Panc1 (cell line): ENCODE measurements at places on chromosomes 7 and 10. TPM values are rescaled to one million over a fixed set of nuclear protein-coding genes. Genes with fewer than 3 reads are reported as not detected.

GRCh38 chr10:96643920-96644319 is 57.1 kb upstream of the TM9SF3 start:
- H3K36me3 ChIP-seq = no peaks in the 10 kb centered on the region
- no peak overlapping the region for H3K4me3 ChIP-seq
- H3K4me1 ChIP-seq = no peaks in the 10 kb centered on the region
- DNase-seq = no peak

GRCh38 chr10:132506711-132507408 is 30.7 kb upstream of the INPP5A start:
- H3K4me1 ChIP-seq = no peaks in the 10 kb centered on the region
- no peak overlapping the region for H3K27ac ChIP-seq
- H3K4me3 ChIP-seq = no peak overlapping the region
- H3K27me3 ChIP-seq = no peaks in the 10 kb centered on the region

DNA sequence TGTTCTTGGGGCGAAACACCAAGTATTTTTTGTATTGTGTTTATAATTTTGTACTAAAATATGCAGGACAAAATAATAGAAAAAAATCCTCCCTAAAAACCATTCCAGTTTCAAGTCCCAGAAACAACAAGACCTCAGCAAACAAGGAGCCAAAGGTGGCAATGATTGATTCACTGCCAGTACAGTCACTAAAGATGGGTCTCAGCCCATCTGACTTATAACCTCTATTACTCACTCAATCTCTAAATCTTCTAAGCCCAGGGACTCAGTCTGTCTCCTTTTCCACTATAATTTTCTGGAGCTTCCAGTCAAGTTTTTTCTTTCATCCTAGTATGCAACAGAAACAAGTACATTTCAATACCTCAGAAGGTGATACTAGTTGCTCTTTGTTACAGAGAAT is 33.3 kb downstream of the SNX13 start:
- no peak for DNase-seq
- H3K4me1 ChIP-seq = no peaks in the 10 kb centered on the region; the same call in 1 of the 2 replicates
- H3K36me3 ChIP-seq = no peaks in the 10 kb centered on the region
- no peak overlapping the region for H3K4me3 ChIP-seq
- no peak overlapping the region for H3K27ac ChIP-seq

DNA sequence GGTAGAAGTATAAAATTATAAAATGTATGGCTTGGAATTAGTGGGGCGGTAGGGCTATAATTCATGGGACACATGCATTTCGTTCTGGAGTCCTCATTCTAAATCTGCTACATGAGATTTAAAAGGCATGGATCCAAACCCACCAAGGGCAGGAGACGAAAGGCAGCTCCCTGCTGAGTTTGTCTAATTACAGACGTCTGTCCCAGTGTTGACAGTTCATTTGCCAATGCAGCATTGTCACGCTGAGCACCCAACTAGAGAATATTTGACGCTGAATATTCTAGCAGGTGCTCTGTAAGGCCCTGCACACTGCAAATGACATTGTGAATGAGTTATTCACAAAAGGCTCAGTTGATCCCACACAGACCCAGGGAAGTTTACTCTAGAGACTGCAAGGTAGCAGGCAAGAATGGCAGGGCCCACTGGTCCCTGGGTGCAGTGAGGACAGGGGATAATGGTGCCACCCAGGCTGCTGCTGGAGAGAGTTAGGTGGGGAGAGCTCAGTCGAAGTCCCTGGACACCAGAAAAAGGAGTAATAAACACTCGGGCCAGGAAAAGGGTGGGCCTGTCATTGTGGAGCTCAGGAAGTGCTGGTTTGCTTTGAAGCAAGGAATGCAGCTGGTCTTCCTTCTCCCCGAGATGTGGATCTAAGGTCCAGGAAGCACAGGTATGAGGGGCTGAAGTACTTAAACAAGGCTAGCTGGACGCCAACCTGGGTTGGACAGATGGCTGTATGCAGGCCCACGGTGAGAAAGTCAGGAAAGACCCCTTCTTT is 75.0 kb upstream of the JCAD start:
- no peaks in the 10 kb centered on the region for H3K27me3 ChIP-seq
- no peaks in the 10 kb centered on the region for H3K36me3 ChIP-seq
- no peaks in the 10 kb centered on the region for H3K4me1 ChIP-seq
- DNase-seq = no peak

DNA sequence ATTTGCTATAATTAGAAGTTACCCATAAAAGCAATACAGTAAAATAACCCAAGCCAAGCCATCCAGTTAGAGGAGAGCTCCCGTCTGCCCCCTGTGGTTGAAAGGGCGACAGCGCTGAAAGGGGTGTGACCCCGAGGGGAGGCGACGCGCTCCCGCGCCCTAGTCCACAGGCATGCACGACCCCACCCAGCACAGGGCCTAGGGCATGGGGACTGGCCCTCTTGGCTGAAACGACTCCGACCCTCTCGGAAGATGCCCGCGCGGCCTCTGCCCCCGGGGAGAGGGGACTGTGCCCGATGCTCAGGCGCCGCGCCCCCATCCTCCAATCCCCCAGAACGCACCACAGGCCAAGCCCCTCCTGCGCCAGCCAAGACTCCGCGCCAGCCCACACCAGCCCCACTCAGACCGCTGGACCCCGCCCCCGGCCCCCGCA is 64.0 kb downstream of the CSGALNACT2 start:
- peak overlapping the region; percentile 50 for H3K4me3 ChIP-seq
- H3K36me3 ChIP-seq = peaks cover 5% of the 10 kb centered on the region; the same call in 1 of the 2 replicates
- no peak for DNase-seq

The GPR15LG gene
- total RNA-seq = 0.41 TPM

DNA sequence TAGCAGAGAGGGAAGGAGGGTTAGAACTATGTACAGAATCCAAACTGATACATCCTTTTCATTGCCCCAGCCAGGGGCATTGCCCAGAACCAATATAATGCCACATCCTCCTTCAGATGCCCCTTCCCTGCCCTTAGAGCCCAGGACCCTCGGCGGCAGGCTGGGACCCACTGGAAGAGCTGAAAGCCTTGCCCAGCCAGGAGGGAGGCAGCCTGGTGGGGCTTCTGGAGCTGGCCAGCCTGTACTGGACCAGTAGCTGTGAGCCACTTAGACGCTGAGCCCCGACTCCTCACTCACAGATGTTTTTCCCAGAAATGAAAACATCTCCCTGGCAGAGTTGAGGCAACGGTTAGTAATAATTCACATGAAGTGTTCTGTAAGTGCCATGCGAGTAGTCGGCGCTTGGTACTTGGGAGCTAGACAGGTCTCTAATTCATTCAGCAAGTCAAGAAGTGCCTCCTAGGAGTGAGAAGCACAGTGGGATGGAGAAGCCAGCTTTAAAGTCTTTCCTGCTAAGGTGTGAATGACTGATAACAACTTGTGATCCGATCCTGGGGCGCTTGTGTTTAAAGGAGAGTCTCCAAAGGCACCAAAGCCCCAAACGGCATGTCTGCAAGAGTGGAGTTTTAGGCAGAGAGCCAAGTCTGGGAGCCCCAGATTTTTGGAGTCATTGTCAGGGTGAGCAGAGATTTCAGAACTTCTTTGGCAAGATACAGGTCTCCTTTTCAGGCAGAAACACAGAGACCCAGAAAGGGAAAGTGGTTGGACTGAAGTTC is 9.8 kb downstream of the VSIR start:
- no peaks in the 10 kb centered on the region for H3K27me3 ChIP-seq
- H3K36me3 ChIP-seq = no peaks in the 10 kb centered on the region
- no peak for DNase-seq
- peaks cover 54% of the 10 kb centered on the region for H3K4me1 ChIP-seq

- H3K4me1 ChIP-seq = no peaks in the 10 kb centered on the region
- no peak overlapping the region for H3K27ac ChIP-seq
- no peak for DNase-seq
- no peak overlapping the region for H3K4me3 ChIP-seq
These were observed 680.5 kb downstream of the PARD3 start for GRCh38 chr10:34134602-34135001.

The ODAD2 gene
- total RNA-seq = not detected

The WIPF3 gene
- total RNA-seq = 2.0 TPM

- no peak for DNase-seq
- H3K27ac ChIP-seq = peak overlapping the region; percentile 98
- H3K4me3 ChIP-seq = no peak overlapping the region
- peaks cover 46% of the 10 kb centered on the region for H3K4me1 ChIP-seq
- H3K27me3 ChIP-seq = no peaks in the 10 kb centered on the region
These were observed 14.7 kb upstream of the CAMK2G start for GRCh38 chr10:73889014-73889413.

- peaks cover 15% of the 10 kb centered on the region; the same call in 1 of the 2 replicates for H3K27me3 ChIP-seq
- no peak overlapping the region for H3K4me3 ChIP-seq
- H3K4me1 ChIP-seq = no peaks in the 10 kb centered on the region
- H3K27ac ChIP-seq = no peak overlapping the region
- H3K36me3 ChIP-seq = peaks cover 4% of the 10 kb centered on the region; the same call in 1 of the 2 replicates
These were observed 194.0 kb upstream of the PLPP4 start for GRCh38 chr10:120262857-120263547.

The CYP2C19 gene
- 0.15 TPM for total RNA-seq
